ENCODE measurements at places on chromosomes 5 and 9.

DNA sequence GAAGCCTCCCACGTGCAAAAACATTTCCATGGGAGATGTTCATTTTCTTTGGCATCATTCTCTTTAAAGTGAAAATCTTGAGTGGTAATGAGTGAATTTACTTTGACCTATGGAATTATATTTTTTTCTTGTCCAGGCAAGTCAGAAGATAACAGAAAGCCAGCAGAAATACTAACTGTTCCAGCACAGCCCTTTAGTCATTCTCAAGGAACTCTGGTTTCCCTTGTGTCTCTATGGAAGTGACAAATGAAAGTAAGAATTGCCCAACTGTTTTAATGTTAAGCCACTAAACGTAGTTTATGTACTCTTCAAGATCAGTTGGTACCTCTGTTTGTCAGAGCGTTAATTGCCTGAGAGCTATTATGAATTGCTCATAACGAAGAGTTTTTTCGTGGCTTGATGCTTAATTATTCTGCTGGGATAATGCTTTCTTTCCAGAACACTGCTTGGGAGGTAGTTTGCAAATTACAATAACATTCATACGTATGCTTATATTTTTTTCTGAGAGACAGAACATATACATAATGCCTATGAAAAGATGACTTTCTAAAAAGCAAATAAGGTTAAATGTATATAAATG, 84.5 kb upstream of the CER1 start:
- DNase-seq, result no peak

DNA sequence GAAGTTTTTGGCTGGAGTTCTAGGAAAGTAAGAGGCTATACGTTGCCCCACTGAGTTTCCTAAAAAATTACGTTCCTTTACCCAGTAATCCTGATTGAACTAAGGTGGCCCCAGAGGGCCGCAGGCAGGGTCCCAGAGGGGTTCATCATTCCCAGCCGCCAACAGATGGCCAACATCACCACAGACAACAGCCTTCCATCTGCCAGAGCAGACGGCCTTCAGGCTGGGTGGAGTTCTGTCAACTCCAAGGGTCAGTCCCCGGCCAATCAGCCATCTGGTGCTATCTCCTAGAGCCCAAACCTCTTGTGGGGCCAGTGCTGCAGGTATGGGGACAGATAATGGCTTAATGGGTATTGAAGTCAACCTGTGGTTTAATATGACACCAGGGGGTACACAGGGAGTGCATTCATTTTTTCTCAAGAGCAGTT, 30.4 kb downstream of the TBC1D2 start:
- DNase-seq, result no peak

DNA sequence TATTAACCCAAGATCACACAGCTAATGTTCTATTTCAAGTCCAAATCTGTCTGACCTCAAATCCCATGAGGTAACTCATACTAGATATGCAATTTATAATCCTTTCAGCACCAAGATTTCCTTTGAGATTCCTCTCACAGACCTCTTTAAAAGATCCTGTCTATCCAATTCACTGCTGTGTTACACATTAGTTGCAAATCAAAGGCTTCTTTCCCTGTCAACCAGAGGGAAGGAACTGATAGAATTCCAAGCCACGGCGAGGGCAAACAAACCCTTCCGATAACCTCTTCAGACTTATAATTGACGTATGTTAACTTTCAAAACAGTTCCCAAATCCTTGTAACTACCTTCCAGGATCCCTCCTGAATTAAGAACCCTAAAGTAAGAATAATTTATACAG, 168.9 kb downstream of the DRD1 start:
- no peak for DNase-seq

DNA sequence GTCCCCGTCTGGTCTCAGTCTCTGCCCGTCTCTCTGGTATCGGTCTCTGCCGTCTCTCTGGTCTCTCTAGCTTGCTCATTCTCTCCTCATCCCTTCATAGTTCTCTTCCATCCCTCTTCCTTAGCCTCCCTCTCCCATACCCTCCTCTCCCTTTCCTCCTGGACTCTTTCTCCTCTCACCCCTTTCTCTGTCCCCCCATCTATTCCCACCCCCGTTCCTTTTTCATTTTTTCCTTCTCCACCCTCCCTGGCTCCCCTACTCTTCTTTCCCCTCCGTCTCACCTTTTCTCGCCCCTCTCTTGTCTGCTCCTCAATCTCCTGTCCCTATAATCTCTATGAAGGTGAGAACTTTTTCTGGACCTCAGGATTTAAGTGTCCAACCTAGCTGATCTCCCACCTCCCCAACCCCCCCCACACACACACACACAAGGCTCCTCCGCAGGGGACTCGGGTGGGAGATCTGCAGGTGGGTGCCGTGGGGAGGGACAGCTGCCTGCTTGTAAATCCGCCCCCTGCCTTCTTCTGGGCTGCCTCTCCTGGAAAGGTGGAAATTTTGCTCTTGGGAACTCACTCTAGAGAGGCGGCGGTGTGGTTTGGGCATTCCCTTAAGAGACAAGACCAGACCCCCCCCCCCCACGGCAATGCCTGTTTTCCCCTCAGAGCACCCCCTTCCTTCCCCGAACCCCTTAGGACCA, 953 bp downstream of the UBE2QL1 start:
- DNase-seq, result no peak

- DNase-seq, result no peak
These were observed 240.7 kb downstream of the CSNK1G3 start for GRCh38 chr5:123752552-123753179.

GRCh38 chr9:87337335-87338087, 160.2 kb upstream of the DAPK1 start:
- DNase-seq, result no peak

GRCh38 chr9:115781070-115781736, 372.4 kb upstream of the PAPPA start:
- DNase-seq, result no peak

- no peak for DNase-seq
These were observed 172.9 kb upstream of the PTCH1 start for GRCh38 chr9:95689669-95690068.

- no peak for DNase-seq
These were observed 53.9 kb downstream of the TRIO start for GRCh38 chr5:14197056-14197455.

- no peak for DNase-seq
These were observed 31.8 kb upstream of the ZNF366 start for GRCh38 chr5:72539038-72539437.

DNA sequence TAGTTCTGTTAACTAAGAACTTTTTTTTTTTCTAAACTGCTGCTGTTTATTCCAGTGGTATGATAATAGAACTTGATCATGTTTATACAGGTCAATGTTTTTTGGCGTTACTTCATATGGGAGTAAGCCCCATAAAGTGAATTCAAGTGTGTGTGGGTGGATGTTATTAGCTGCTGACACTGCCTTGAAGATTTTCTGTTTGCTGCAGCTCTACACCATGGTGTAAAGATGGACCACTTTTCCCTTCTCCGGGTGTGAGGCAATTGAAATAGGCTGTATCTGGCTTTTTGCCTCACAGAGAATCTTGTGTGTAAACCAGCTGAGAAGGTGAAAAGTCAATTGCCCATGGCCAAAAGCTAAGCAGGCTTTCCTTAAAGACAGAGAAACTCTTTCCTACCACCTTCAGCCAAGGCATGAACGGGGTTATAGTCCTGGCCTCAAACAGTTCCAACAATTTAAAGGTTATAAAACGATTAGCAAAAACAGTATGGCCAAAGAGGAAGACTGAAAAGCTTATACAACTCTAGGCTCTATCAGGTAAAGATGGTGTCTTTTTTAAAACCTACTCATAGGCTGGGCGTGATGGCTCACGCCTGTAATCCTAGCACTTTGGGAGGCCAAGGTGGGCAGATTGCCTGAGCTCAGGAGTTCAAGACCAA, 33.9 kb upstream of the ABCA1 start:
- no peak for DNase-seq
